Activated T-helper 9 cell treated with anti-CD3 and anti-CD28 coated beads, Interleukin-2, amount 50 U/mL, for 16 hours (primary cell): ENCODE measurements at places on chromosomes 16 and 17.

DNA sequence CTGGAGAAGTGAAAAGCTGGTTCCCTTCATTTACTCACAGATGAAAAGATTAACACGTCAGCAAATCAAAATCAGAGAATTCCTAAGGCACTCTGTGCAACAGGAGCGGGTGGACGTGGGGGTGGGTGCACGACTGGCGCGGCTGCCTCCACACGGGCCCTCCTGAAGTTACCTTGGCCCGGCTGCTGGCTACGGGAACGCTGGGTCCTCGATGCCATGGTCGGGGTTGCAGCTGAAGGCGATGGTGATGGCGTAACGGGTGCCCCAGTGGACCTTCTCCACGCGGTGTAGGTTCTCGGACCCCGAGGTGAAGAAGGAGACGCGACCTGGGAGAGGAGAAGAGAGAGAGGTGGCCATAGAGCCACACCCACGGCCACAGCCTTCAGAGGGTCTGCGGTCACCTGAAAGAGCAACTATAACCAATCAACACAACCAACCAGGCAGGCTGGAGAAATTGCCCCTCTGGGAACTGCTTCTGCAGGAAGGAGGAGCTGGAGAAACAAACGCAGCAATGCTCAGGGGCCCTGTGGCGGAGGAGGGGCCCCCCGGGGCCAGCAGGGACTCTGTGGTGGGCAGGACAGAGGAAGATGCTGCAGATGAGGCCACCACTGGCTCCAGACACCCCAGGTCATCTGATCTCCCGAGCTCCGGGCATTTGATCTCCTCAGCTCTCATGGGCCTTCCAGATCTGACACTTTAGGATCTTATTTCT, 20.8 kb downstream of the UTS2R start:
- DNase-seq = no peak

GRCh38 chr17:60926466-60927183, 249.0 kb downstream of the BCAS3 start:
- DNase-seq = no peak

GRCh38 chr16:89511374-89511773, 3.2 kb downstream of the SPG7 start:
- DNase-seq = no peak

DNA sequence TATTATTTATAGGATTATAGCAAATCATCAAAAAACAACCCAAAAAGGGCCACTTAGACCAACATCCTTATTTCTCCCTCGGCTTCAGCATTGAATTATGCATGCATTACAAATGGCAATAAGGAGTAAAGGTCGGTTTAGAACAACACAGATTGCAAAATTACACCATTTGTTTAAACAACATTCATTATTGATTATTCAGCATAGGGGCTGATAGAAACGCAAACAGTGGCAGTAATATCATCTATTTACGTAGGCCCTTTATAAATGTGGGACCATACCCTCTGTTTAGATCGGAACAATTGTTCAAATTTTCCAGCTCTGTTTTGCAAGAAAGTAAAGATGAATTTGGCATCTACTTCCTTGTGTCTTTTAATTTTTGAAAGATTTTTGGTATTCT, 153.3 kb downstream of the WWOX start:
- no peak for DNase-seq

GRCh38 chr16:3509470-3509928, 8.7 kb downstream of the CLUAP1 start:
- DNase-seq = peak; percentile 40

- no peak for DNase-seq
Observed at GRCh38 chr16:2973093-2973492, 3.9 kb downstream of the PAQR4 start.

DNA sequence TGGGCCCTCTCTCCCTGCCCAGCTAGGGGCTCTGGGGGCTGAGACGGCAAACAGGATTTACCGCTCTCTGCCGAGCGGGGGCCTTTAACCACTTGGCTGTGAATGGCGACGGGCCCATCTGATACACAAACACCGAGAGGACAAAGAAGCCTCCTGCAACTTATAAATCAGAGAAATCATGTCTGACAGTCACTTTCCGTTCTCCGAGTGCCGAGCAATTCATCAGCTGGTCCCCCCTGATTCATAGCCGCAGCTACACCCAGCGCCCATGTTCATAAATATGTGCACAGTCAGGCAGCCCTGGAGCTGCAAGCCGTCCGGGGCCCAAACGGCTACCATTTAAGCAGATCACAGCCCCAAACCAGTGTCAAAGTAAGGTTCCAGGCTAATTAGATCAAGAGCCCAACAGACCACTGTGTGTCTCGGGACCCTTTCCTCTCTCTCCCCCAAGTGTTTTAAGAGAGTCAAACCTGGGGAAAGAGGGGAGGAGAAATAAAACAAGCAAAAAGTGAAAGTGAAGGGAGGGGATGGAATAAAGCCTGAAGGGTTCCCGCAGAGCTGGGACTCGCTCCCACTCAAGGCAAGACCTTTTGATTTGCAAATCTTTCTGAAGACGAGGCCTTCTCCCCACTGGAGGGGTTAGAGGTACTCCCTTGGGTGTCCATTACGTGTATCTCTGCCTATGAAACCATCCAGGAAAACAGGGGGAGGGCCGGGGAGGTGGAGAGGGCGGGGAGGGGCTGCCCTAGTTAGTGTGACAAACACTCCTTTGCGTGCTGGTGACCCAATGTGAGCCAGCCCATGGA, 154.7 kb downstream of the C16orf78 start:
- no peak for DNase-seq

DNA sequence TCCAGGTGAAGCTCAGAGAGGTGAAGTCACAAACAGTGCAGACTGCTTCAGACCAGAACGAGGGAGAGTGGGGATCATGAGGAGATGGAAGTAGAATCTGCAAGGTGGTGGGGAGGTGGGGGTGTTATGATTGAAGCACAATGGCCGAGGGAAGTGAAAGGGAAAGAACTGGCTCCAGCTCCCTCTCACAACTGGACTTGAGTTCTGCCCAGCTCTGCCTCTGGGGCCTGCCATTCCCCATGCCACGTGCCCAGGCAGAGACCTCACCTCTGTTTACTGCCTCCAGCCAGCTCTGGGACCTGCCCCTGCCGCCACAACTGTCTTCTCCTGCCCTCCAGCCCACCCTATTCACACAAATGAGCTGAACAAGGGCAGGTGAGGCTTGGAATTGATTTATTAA, 2.5 kb downstream of the PNMT start:
- DNase-seq = no peak

GRCh38 chr17:27980043-27980442, 62.4 kb upstream of the NLK start:
- no peak for DNase-seq

GRCh38 chr16:46830417-46830901, 521 bp downstream of the C16orf87 start:
- DNase-seq = peak; percentile 14

DNA sequence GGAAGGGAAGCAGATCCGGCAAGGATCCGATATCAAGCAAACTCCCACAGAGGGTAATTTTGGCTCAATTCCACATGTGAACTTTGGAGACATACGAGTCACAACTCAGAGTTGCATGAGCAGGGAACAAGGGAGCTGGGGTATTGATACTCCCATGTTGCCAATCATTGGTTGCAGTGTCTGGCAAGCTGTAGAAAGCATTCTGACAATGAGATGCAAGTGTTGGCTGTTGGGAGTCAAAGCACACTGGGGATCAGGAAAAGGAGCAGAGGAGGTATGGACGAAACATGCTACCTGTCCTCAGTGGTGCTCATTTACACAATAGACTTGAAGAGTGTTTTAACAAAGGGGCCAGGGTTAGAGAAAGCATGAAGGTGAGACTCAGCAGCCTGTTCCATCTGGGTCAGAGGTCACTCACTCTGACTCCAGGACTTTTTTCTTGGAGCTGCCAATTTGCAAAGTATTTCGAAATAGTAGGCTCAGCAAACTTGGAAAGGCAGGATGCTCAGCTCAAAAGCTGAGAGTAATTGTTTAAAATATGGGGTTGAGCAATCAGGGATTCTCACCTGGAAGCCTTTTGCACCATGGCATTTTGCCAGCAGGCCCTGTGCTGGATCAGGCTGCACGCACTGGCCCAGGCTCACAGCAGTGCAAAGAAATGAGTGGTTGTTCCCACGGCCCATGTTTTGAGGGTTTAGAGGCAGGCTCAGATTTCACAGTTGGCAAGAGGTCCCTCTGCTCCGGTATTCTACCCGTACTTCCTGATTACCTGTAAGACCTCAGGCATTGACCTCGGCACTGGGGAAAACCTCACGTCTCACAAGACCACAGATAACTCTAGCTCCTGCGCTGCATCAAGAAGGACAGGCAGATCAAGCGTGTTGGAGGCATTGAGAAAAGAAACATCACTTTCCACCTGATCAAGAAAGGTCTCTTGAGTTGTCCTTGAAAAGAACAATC, 17.6 kb upstream of the NKD1 start:
- DNase-seq = no peak
